ENCODE measurements at places on chromosomes 7 and 10. TPM values are rescaled to one million over a fixed set of nuclear protein-coding genes. Genes with fewer than 3 reads are reported as not detected.

DNA sequence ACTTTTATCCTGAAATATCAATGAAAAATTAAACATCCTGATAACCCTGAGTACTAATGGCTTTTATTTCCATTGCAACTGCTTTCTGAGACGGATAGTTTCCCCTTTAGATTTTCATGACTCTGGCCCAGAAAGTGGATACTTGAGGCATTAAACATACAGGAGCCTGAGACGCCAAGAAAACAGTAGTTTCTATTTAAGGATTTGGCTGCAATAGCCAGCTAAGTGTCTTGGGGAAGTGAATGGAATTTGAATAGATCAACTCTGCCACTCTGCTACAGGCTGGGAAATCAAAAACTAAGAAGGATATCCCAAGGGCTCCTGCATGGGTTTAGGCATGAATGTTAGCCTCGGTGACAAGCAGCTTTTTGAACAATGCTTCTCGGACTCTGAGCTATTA lies 24.7 kb upstream of the GPAM start:
- no peaks in the 10 kb centered on the region for H3K36me3 ChIP-seq
- no peaks in the 10 kb centered on the region for H3K27me3 ChIP-seq
- DNase-seq: no peak
- H3K4me1 ChIP-seq: no peaks in the 10 kb centered on the region

GRCh38 chr7:31860925-31861324 lies 173.9 kb downstream of the PPP1R17 start:
- DNase-seq: no peak
- H3K4me1 ChIP-seq: no peaks in the 10 kb centered on the region
- no peaks in the 10 kb centered on the region for H3K27me3 ChIP-seq
- H3K4me3 ChIP-seq: no peak overlapping the region

CDC14C gene
- total RNA-seq: not detected

FAM241B gene
- 2.2 TPM for total RNA-seq

- no peaks in the 10 kb centered on the region for H3K36me3 ChIP-seq
- no peaks in the 10 kb centered on the region for H3K27me3 ChIP-seq
- H3K27ac ChIP-seq: no peak overlapping the region
- no peak for DNase-seq
Measured at GRCh38 chr10:62305813-62306212, 37.2 kb upstream of the RTKN2 start.

DNA sequence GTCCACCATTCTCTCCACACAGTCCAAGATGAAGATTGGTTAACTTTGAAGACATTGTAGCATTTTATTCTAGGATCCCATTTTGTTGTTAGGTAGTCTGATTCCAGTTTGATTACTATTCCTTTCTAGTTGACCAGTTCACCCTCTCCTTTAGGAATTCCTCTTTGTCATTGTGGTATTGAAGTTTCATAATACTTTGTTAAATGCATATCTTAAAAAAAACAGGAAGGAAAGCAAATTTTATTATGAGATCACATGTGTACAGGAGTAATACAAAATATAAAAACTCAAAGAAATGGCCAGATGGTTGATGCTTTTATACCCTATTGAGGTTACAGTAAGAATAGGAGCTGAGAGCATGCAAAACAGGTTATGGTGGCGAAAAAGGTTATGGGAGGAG lies 15.5 kb upstream of the SEMA3C start:
- H3K4me3 ChIP-seq: no peak overlapping the region
- no peaks in the 10 kb centered on the region for H3K36me3 ChIP-seq
- H3K4me1 ChIP-seq: no peaks in the 10 kb centered on the region
- DNase-seq: no peak
- no peak overlapping the region for H3K27ac ChIP-seq

VIM gene
- total RNA-seq: 1,718 TPM

PIK3AP1 gene
- total RNA-seq: 256 TPM

ANKRD2 gene
- total RNA-seq: not detected

SUN3 gene
- not detected for total RNA-seq

- H3K36me3 ChIP-seq: no peaks in the 10 kb centered on the region
- H3K27ac ChIP-seq: no peak overlapping the region
- H3K4me3 ChIP-seq: no peak overlapping the region
- H3K4me1 ChIP-seq: no peaks in the 10 kb centered on the region
Measured at GRCh38 chr10:66782776-66783175, 143.1 kb upstream of the LRRTM3 start.

DNA sequence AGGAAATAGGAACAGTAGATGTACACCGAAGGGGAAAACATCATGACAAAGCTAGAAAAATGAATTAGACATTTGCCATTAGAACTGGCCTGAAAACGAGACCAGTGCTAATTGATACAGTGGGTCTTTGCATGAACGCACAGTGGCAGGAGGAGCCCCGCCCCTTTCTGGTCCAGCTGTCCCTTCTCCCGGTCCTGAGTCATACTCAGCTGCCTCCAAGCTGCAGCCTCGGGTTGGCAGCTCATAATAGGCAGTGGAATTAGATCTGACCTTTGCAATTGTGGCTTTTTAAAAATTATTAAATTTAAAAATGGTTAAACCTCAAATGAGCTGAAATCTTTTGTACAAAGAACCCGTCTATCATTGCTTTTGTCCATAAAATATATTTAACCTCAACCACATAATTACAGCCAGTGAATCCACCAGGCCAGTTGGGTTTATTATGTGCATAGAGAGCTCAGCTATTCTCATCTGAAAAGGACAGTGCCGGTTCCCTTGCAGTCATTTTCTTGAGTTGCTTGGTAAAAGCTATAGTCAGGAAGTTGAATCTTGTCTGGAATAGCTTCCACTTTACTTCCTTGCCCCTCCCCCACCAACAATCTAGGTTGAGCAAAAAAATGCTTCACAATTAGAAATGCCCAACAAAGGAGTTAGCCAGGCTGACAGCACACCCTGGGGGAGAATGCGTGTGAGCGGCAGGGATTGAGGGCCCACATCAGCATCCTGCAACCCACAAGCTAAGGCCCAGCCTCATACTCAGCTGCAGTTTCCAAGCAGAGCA lies 147.1 kb downstream of the BUB3 start:
- no peaks in the 10 kb centered on the region for H3K4me1 ChIP-seq
- no peaks in the 10 kb centered on the region for H3K27me3 ChIP-seq
- no peaks in the 10 kb centered on the region for H3K36me3 ChIP-seq
- H3K4me3 ChIP-seq: no peak overlapping the region
- H3K27ac ChIP-seq: no peak overlapping the region
- DNase-seq: no peak

GRCh38 chr7:102439963-102440795 lies 6.8 kb downstream of the ORAI2 start:
- peaks cover 24% of the 10 kb centered on the region for H3K36me3 ChIP-seq
- no peak overlapping the region for H3K4me3 ChIP-seq
- no peak for DNase-seq
- H3K4me1 ChIP-seq: peaks cover 66% of the 10 kb centered on the region
- H3K27me3 ChIP-seq: no peaks in the 10 kb centered on the region

MRC1 gene
- 145 TPM for total RNA-seq

DNA sequence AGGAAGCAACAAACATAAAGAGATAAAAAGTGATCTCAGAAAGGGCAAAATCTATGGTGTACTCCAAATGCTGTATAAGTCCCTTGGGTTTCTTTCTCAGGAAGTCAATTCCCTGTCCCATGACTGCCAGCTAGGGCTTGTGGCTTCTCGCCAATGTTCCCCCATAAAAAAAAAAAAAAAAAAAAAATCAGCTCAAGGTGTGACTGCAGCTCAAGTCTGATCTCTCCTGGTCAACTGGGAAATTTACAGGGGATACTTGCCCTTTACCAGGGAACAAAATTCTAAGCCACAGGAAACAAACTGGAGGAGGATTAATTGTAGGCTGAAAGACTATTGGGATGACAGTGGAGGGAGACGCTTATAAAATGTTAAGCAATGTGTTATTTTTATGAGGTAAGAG lies 76.0 kb downstream of the PCGF5 start:
- H3K27ac ChIP-seq: no peak overlapping the region
- H3K27me3 ChIP-seq: no peaks in the 10 kb centered on the region
- H3K36me3 ChIP-seq: no peaks in the 10 kb centered on the region
- DNase-seq: no peak

DNA sequence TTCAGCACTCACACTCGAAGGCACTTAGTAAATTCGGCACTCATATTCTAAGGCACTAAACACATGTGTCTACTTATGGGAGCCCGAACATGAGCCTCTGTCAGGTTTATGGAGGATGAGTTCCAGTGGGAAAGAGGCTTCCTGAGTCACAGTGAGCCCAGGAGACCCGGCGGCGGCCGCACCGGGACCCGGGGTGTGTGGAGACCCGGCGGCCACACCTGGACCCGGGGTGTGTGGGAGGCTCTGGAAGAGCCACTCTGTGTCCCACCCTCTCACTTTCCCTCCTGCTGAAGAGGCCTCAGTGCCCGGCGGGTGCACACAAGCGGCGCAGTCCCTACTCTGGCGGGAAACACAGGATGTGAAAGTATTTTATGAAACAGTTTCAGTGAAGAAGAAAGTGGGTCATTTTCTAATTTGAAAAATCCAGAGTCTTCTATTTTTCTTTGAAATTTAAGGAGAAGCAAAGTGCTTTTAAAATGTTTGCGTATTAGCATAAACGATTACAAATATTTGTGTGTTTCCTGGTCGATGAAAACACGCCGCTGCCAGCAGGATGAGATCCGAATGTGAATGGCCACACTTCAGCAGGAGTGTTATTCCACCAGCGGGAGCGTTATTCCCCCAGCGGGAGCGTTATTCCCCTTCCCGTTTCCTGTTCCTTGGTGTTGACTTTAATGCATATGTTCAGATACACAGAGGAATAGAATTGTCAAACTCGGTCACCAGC lies 625.1 kb downstream of the DNAJB6 start:
- no peak overlapping the region for H3K4me3 ChIP-seq
- no peak overlapping the region for H3K27ac ChIP-seq
- no peaks in the 10 kb centered on the region for H3K36me3 ChIP-seq
- no peaks in the 10 kb centered on the region for H3K4me1 ChIP-seq
- peaks cover 25% of the 10 kb centered on the region for H3K27me3 ChIP-seq
